ENCODE measurements at places on chromosomes 6 and 20.

DNA sequence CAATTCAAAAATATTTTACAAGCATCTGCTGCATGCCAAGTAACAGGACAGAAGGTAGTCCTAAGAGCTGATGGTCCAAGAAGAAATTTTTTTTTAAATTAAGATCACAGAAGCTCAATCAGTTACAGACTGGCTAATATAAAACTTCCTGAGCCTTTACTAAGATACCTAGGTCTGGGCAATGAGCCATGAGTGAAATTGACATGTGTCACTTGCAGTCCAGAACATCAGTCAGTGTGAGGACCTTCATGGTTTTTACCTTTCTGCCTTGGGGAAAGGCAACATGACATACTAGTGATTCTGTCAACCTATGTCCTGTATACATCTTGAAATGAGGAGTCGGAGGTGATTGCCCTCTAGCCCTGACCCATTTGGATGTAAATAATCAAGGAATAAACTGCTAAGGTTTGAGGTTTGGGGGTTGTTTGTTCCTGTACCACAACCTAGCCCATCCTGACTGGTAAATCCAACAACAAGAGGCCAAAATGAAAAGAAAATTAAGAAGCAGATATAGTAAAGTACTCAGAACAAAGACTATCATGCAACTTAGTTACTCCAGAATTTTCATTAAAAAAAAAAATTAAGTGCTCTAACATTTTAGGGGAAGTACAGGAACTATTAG lies 70.0 kb downstream of the CNKSR3 start:
- DNase-seq = no peak

GRCh38 chr6:168057836-168058235 lies 21.2 kb downstream of the FRMD1 start:
- no peak for DNase-seq

- DNase-seq = no peak
Observed at GRCh38 chr6:132491303-132491702, 21.6 kb downstream of the STX7 start.

GRCh38 chr20:44683263-44684046 lies 31.7 kb upstream of the CCN5 start:
- no peak for DNase-seq

DNA sequence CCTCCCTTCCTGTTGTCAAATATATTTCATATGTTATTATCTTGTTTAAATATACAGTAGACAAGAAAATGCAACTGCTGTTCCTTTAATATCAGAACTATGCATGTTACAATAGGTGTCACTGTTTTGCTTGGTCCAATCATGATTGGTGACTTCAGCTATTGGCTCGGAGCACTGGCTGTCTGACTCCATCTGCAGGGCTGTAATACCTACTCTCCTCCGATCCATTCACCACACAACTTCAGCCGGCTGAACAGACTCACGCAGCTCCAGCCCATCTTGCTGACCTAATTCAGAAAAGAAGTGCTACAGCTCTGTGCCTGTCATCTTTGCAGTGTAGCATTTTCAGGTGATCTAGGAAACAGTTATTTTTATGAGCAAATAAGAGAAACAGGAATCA lies at the start of gene BTBD3:
Gene BTBD3, plus strand, starts transcription at position 231 of the 400 bp plus-strand sequence. CDS start 383 bp downstream, outside the sequence.
- DNase-seq = peak; percentile 91

- DNase-seq = no peak
Observed at GRCh38 chr6:148535976-148536375, 193.3 kb downstream of the SASH1 start.

DNA sequence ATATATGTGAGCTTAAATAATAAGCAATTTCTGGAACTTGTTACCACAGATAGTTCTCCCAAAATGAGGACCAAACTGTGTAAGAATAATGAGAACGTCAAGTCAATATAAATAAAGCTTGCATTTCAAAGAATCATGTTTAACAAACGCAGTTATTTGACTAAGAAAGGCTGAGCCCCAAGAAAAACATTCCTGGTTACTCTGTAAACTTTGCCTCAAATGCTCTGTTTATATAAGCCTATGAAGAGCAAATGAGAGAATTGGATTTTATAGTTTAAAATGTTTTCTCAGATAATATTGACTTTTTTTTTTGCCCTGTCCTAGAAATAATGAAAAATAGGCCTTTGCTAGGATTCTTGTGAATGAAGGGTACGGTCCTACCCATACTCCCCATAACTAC lies 81.3 kb downstream of the C6orf52 start:
- DNase-seq = no peak

DNA sequence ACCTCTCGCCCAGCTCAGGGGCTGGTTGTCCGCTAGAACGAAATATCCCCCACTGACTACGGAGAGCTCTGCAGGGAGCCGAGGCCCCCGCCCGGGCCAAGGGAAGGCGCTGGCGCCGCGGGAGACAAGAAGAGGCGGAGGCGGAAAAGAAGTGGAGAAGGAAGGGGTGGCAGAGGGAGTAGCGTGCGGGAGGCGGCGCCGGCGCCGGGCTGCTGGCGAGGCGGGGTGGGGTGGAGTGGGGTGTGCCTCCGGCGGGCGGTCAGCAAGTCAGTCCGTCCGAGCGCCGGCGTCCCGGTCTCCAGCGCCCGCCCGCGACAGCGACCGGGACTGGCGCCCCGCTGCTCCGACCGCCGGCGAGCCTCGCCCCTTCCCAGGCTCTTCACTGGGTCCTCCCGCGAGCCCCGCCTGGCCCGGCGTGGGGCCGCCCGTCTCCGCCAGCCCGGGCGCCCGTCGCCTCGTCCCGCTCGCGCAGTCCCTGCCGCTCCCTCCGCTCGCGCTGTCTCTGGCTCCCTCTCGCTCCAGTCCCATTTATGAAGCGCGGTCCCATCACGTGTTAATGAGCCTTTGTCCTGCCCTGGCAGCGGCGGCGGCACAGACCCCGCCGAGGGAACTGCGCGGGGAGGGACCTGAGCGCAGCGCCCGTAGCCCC lies at the start of gene CNR1:
Gene CNR1, minus strand, starts transcription at position 504 of the 649 bp plus-strand sequence. CDS start 21,073 bp downstream, outside the sequence.
- peak; percentile 71 for DNase-seq

DNA sequence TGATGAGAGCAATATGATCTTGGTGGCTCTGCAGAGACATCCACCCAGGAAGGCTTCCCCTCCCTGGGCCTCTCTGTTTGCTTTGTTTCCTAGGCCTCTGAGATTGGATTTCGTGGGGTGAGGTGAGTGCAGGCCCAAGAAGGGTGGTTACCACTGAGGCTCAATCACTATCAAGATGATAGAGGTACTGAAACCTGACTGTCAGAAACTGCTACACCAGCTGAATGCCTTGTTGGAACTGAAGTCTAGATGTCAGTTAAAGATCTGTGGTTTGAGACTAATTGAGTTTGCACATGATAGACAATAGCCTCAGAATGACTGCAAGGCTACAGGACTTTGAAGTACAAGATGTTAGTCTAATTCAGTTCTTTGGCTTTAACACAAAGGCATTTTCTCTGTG lies 15.2 kb downstream of the VNN1 start:
- no peak for DNase-seq

DNA sequence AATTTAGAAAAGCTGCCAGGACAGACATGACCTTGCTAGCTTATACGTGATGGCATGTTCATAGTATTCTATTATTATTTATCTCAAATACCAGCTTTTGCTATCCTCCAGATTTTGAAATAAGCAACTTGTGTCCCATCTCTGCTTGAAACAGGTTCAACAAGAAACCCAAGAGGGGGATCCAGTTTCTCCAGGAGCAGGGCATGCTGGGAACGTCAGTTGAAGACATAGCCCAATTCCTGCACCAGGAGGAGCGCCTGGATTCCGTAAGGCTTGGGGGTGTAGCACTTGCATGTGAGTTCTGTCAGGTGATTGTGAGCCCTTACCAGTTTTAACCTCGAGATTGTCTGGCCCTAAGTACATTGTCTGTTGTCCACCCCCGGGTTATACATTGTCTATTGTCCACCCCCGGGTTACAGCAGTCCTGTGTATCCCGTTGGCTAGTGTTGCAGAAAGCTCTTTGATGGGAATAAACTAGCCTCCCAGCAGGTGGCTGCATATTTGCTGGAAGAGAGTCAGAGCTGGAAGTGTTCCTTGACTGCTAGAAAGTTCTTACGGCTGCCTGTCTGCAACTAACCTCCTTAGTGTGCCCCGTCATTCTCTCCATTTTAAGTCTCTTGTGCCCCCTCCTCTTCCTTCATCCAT lies 61.4 kb upstream of the CSE1L start:
- no peak for DNase-seq
